ENCODE measurements at places on chromosomes 16 and 17.

- DNase-seq, result no peak
These were observed 39.5 kb upstream of the SDK2 start for GRCh38 chr17:73683771-73684170.

- no peak for DNase-seq
These were observed 49.8 kb downstream of the BRD7 start for GRCh38 chr16:50318796-50319578.

- no peak for DNase-seq
These were observed 8.7 kb upstream of the ADGRG1 start for GRCh38 chr16:57619606-57620334.

DNA sequence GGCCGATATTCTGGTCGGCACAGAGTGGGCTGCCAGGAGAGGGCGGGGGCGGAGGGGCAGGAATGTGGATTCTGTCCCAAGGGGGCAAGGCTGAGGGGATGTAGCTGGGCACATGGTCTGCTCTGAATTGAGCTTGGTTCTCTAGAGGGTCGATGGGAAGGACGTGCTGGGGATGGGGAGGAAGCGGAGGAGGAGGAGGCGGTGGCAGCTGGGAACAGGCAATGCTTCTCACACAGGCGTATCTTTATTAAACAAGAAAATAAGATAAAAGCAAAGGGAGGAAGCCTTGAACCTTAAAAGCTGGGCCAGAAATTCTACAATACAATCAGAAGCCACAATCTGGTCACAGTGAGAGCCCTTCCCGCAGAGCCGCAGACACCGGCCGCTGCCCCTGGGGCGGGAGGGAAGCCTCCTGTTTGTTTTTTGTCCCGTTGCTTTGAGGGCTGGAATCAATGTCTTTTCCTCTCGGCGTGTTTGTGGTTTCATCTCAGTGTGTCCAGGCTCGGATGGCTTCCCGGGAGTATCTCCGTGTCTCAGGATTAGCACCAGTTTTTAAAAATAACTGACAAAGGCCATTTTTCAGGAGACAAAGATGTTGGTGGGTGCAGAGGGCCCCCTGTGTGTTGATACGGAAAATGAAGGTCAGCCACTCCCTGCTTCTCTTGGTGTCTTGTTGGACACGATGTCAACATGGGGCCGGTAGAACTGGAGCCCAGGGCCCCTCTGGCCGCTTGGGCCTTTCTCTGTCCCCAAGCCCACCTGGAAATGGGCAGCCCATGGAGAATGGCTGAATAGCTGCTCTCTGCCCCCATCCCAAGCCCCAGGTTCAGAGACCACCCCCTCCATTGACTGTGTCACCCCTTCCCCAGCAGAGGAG, 12.3 kb upstream of the SLC7A5 start:
- no peak for DNase-seq

DNA sequence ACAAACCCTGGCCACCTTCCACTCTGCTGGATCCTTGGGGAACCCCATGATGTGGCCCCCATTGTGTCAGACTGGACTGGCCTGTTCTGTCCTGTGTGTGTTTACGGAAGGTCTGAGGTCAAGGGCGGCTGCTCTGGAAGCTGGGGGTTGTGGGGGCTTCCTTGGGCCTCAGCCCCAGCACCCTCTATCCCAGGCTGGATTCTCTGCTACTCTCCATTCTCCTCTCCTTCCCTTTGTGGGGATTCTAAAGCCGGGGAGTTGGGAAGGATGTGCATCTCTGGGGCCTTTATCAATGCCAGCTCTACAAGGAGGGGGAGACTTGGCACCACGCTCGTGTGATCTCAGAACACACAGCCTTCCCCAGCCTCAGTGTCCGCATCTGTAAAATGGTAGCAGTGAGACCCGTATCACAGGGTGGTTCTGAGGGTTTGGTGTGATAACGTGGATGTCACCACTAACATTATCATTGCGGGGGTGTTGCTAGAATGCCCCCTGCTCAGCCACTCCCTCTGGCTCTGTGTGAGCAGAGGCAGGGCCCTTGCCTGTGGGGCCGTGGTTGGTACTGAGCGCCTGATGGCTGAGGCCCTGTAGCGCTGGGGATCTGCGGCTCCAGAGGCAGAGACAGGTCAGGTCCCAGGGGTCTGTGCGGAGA, 18.1 kb downstream of the ADGRG1 start:
- DNase-seq, result no peak

- no peak for DNase-seq
These were observed 19.8 kb downstream of the REXO5 start for GRCh38 chr16:20826039-20826566.

- DNase-seq, result no peak
These were observed 2.3 kb downstream of the NDUFB10 start for GRCh38 chr16:1961651-1962067.

DNA sequence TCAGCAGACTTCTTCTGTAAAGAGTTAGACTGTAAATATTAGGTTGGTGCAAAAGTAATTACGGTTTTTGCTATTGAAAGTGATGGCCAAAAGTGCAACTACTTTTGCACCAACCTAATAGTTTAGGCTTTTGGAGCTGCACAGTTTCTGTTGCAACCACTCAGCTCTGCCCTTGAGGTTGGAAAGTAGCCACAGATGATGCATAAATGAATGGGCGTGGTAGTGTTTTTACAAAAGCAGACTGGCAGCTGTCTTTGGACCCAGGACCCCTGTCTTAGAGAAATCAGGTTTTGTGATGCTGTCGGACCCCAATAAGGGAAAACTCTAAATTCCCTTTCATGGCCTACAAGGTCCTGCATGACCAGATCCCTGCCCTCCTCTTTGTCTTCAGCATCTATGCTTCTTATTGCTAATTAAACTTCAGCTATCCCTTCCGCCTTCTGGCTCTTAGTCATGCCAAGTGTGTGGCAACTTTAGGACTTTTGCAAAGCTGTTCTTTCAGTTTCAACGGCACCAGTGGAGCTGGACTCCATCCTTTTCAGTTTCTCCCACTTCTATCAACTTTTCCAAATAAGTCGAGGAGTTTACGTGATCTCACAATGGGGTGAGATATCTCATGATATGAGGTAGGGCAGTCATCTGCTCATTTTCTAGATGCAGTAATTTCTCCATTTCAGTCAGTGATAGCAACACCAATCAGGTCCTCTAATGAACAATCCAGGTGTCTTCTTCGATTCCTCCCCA, 232.3 kb downstream of the XYLT1 start:
- DNase-seq, result no peak

- no peak for DNase-seq
These were observed 64.3 kb downstream of the IGF2BP1 start for GRCh38 chr17:49061524-49061943.

- no peak for DNase-seq
These were observed 409.6 kb downstream of the NPIPA8 start for GRCh38 chr16:17926866-17927399.

- DNase-seq, result no peak
These were observed 1.0 kb upstream of the EPN3 start for GRCh38 chr17:50531428-50532025.

DNA sequence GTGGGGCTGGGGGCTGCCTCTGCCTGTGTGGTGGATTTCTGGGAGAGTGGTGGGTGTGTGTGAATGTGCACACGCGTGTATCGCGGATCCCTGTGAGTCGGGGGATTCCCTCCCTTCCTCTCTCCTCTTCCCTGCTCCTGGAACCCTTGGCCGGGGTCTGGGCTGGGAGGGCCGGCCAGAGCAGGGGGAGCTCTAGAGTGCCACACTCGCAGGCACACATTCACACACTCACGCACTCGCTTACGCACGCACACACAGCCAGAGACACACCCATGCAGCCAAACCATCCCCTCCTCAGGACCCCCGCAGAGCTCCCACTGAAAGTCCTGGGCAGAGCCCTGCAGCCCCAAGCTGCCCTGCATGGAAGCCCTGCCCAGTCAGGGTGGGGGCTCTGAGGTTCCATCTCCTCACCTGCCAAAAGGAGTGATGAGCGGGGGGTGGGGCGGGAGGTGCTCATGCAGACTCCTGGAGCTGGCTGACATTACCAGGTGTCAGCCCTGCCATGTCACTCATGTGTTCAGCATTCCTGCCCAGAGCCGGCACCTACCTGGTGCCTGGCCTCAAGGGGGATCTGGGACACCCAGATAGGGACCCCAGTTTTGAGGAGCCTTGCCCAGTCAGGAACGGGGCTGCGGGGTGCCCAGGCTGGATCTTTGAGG, 1.9 kb downstream of the NECAB2 start:
- no peak for DNase-seq

DNA sequence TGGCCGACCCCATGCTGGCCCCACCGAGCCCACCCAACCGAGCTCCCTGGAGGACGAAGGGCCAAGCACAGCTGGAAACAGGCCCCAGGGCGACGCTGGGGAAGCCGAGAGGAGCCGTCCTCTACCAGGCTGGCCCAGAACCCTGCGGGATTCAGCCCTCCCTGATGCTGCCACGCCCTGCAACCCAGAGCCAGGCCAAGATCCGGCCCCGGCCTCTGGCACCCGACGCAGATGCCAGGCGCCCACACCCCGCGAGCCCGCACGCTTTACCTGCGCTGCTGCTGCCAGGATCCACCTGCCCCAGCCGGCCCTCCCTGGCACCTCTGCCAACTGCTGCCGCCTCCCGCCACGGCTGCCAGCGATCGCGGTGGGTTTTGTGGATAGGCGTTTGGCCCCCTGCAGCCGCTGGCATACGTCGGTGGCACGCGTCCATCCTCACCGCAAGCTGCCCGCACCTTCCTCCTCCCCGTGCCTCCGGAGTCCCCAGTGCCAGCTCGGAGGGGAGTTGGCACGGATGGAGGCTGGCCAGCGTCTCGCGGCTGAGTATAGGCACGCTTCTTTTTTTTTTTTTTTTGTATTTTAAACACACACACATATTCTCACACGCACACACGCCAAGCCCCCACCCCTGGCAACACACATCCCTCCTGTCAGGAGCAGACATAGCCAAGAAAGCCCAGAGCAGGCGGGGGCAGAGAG, 41.3 kb upstream of the ACSF3 start:
- DNase-seq, result no peak

- no peak for DNase-seq
These were observed 777 bp downstream of the FOXN1 start for GRCh38 chr17:28506763-28507487.

DNA sequence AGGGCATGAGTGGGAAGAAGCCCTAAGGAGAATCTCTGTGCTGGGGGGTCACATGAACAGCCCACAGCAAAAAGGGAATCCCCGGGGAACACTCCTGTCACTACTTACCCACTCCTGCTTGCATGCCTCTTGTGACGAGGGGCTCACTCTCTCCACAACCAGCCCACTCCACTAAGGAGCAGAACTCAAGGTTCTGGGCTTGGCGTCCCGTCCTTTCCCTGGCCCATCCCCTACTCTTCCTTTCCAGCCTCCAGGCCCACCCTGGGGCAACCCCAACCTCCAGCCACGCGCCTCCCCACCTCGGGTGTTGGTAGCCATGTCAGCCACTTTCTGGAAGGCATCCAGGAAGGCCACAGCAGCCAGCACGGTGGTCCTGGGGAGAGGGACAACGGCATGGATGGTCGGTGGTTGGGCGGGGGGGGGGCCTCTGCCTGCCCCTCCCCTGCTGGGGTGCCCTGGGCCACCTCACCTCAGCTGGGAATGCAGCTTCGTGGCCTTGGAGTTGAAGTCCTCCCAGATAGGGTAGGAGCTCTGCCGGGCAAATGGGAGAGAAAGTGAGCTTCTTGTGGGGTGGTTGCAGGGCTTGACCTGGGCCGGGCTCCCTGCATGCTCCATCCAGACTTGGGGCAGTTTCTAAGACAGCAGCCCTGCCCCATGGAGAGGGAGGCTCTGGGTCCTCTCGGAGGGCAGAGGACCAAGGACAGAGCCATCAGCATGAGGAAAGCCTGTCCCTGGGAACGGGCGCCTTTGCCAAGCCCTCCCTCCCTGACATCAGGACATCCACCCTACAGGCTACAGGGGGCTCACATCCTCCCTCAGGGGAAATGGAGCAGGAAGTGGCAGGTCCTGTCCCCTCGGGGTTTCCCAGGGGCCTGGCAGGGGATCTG, 5.1 kb downstream of the MTSS2 start:
- DNase-seq, result no peak

GRCh38 chr16:4945560-4946502, 8.9 kb upstream of the PPL start:
- no peak for DNase-seq

GRCh38 chr17:55072898-55073297, 104.3 kb downstream of the STXBP4 start:
- DNase-seq, result no peak

GRCh38 chr16:15606518-15607220, 36.3 kb downstream of the MARF1 start:
- DNase-seq, result no peak

DNA sequence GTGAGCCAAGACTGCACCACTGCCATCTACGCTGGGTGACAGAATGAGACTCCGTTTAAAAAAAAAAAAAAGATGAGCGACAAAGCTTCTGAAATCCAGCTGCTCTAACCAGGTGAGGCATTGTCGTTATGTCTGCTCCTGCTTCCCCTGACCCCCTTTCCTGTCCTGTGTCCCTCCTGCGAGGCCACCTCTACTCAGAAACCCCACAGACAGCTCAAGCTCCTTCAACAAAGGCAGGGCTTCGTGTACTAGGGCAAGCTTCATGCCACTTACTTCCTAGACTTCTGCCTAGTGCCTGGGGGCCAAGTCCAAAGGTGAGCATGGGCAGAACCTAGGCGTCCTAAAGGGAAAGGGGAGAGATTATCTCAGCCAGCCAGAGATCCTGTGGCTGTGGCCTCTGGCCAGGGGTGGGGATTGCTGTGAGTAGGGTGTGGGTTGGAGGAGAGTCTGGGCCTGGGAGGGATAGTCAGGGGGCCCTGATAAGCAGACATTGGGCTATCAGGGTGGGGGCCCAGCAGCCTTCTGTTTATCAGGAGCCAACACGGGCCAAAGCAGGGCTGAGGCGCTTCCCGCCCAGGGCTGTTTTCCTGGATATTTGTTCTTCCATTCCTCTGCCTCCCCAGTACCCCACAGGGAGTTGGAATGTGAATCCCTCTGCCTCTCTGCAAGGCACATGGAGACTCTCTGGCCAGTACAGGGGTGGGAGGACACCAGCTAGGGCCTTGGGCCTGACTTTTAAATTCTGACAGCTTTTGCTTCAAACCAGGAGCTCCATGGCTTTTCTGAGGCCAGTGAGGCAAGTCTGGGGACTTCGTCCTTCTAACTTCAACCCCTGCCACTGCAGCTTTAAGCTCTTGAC, 10.4 kb downstream of the ERAL1 start:
- DNase-seq, result no peak

GRCh38 chr17:609232-609810, 105.3 kb downstream of the VPS53 start:
- no peak for DNase-seq

GRCh38 chr16:11347831-11348230, 2.6 kb downstream of the RMI2 start:
- no peak for DNase-seq

DNA sequence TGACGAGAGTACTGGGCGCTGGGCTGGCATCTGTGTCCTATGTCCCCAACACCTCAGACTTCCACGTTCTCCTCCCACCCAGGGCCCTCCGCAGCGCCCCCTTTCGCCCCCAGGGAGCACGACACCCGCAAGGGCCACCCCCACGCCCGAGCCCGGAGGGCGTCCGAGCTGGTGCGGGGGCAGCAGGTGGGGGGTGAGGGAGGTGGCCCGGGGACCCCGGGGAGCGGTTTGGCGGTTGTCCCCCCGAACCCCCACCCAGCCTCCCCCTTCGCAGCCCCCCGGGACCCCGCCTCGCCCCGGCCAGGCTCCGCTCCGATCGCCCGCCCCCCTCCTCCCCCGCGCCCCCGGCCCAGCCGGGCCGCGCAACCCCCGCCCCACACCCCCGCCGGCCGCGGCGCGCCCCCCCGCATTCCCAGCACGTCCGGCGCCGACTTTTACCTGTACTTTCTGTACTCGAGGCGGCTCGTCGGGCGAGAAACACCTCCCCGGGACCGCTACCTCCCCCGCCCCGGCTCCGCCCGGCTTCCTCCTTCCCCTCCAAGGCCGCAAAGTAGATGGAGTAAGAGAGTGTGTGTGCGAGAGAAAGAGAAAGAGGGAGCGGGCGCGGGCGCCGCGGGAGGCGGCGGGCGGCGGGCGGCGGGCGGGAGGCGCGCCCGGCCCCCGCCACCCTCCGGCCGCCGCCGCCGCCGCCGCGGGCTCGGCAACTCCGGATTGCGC, 901 bp downstream of the CDYL2 start:
- no peak for DNase-seq

Data from HS-27A (cell line).